ENCODE measurements at places on chromosomes 11 and 22.

DNA sequence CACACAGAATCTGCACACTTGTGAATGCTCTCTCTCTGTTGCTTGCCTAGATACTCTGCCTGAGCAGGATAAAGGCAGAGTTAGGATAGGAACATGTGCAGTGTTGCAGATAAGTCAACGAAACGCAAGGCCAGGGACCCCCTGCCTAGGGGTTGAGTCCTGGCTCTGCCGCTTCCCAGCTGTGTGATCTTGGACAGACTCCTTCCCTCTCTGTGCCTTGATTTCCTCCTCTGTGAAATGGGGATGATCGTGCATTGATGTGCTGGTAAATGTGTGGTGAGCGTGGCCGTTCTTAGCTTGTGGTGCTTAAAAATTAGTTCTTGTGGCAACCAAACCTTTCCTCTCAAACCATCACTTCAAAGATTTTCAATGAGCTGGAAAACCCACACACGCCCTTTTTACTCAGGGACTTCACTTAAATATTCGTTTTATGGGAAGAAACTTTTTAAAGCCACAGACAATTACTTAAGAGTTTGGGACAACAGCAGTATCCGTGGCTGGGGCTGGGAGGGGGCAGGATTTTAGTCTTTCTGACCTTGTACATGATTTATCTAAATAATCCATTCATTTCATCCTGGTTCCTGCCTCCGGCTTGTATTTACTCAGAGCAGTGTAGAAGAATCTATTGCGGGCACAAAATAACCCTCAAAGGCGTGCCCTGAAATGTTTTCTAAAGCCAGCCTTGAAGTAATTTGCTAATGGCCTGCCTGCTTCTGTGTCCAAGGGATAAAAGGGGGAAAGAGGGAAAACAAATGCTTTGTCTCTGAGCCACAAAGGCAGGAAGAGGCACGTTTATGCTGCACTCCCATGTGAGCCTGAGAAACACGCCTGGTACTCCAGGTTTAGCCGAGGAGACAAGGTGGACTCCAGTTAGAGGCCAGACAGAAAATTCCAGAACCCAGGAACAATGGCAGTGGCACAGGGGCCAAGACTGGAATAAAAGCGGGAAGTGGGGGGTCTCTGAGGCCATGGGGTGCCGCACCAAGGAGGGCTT, 85.0 kb upstream of the CRYBB3 start:
- no peak for DNase-seq

GRCh38 chr22:31126128-31126868, 3.5 kb downstream of the INPP5J start:
- DNase-seq, result no peak

DNA sequence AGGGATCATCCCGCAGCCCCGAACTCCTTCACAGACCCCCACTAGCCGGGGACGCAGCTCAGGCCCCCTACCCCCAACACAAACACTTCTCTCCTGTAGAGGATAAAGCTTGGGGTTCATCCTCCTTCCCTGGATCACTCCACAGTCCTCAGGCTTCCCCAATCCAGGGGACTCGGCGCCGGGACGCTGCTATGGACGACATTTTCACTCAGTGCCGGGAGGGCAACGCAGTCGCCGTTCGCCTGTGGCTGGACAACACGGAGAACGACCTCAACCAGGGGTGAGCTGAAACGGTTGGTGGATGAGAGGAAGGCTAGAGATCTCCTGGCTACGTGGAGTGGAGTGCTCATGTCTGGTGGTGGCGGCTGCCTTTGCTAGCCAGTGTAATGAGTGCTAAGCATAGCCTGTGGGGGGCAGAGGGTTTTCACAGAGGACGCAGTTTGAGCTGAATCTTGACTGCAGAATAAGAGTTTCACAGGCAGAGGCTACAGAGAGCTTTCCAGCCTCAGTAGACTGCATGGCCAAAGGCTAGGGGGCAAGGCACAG, 580 bp downstream of the ILK start:
- DNase-seq, result peak; percentile 71

DNA sequence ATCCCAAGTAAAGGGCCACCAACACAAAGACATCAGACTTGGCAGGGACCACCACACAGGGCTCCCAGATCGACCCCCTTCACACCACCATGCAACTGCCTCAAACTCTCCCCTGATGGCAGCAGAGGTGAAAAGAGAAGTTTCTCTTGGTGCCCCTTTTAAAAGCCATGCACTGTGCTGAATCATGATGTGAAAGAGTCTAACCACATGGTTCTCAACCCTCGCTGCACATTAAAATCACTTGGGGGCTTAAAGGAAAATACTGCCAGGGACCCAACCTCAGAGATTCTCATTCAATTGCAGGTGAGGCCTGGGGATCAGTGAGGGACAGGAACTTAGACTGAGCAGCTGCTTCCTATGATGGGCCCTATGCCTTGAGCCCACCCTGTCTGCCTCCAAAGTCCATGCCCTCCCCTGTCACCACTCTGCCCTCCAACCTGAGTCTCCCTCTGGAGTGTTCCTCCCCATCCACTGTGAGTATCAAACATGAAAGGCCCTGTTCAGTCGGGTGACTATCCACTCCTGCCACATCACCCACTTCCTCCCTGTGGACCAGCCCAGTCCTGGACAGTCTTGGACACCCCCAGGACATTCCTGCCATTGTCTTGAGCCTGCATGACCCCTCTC, 40.8 kb downstream of the PLEKHA7 start:
- no peak for DNase-seq

DNA sequence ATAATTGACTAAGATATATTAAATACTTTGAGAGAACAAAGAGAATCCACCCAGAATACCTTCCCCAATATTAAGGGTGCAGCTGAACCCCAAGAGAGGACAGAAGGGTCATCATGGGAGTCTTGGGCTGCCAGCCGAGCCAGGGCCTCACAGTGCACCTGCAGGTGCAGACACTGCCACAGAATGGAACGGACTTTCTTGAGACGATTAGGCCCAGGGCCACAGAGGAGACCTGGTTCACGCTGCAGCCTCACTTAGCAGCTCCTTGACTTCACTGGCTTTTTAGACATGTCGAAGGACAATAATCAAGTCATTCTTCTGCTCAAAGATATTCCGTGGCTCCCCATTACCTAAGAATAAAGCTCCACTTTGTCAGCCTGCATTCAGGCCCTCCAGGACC, 100.6 kb downstream of the PHF21B start:
- no peak for DNase-seq

- no peak for DNase-seq
These were observed 144.6 kb downstream of the NECTIN1 start for GRCh38 chr11:119584193-119585042.

DNA sequence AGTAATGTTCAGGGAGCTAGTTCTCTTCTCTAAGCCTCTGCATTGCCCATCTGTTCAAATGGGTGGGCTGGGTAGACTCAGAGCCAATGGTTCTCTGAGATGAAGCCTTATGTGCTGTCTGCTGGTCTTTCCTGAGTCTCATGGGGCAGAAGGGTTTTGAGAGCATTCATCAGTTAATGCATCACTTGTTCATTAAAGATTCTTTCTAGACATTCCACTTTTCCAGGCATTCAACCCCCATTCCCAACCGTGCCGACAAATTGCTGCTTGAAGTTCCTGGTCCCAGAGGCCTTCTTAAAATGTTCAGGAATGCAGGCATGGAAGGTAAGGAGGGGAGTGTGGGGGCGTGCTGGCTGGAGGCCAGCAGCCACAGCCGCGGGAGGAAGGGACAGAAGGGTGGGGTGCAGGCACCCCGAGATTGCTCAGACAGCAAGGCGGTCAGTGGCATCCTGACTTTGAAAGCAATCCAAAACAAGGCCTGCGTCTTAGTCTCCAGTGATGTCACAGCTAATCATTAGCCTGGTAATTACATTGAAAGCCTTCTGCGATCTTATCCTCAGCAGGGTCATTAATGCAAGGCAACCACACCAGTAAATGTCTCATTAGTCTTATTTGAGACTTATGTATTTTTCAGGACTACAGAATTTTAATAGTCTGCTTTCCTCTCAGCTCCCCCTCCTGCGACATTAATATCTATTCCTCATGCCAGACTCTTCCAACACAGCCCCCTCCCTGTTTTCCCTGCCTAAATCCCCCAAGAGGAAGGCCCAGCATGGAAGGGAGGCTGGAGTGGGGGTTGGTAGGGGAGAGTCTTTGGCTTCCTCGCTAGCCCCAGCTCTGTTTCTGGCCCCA, 328.8 kb downstream of the MIAT start:
- DNase-seq, result no peak

GRCh38 chr11:91608677-91609076, 615.9 kb upstream of the FAT3 start:
- no peak for DNase-seq

GRCh38 chr11:33544593-33545373, 155.8 kb downstream of the C11orf91 start:
- no peak for DNase-seq

GRCh38 chr11:107705027-107705426, 6.8 kb downstream of the SLN start:
- DNase-seq, result no peak

DNA sequence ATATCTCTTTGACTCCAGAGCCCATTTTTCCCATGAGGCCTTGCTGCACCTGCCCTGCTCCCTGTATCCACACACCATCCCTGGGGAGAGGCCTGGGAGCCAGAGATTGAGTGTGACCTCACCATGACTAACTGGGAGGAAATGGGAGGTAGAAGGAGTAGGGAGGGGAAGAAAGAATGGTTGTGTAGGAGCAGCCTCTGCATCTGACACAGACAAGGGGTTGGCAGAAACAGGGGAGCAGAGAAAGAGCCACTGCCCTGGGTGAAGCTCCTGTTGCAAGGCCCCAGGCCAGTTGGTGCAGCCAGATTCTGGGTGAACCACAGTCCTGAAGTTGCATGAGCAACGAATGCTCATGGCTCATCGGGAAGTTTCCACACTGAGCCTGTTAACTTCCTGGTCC, 32.4 kb downstream of the POU2F3 start:
- DNase-seq, result no peak

GRCh38 chr11:2830886-2831285, 54.7 kb downstream of the CDKN1C start:
- no peak for DNase-seq

GRCh38 chr22:38023045-38023444, 34.2 kb upstream of the PICK1 start:
- no peak for DNase-seq

DNA sequence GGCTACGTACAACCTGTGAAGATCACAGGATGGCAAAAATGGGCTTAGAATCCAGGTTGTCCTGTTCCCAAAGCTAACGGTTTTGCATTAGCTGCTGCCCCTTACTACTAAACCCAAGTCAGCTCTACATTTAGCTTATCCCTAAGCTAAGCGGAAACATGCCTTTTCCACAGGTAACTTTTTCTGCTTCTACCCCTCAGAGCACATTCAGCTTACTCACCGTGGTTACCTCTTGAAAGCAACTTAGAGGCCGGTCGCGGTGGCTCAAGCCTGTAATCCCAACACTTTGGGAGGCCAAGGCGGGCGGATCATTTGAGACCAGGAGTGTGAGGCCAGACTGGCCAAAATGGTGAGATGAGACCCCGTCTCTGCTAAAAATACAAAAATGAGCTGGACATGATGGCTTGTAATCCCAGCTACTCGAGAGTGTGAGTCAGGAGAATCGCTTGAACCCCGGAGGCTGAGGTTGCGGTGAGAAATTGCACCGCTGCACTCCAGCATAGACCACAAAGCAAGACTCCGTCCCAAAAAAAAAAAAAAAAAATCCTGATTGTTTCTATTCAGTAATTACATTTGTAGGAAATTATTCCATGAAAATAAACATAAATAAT, 790 bp upstream of the TMEM41B start:
- no peak for DNase-seq

GRCh38 chr11:57459164-57460021, 935 bp upstream of the RTN4RL2 start:
- peak; percentile 61 for DNase-seq

DNA sequence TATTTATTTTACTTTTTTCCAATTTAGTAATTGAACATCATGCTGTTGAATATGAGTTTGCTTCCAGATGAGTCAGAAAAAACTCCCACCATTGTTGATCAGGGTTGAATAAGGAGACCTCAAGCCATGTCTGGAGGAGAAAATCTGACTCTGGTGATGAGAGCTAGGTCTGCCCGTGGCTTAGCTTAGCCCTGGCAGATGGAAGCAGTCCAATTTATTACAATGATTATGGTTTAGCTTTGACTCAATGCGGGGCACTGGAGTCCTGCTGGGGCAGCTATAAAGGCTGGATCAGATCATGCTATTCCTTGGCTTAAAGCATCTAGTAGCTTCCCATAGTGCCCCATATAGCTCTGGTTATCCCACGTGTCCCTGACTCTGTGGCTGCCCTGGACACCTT, 506.5 kb downstream of the MN1 start:
- DNase-seq, result no peak

DNA sequence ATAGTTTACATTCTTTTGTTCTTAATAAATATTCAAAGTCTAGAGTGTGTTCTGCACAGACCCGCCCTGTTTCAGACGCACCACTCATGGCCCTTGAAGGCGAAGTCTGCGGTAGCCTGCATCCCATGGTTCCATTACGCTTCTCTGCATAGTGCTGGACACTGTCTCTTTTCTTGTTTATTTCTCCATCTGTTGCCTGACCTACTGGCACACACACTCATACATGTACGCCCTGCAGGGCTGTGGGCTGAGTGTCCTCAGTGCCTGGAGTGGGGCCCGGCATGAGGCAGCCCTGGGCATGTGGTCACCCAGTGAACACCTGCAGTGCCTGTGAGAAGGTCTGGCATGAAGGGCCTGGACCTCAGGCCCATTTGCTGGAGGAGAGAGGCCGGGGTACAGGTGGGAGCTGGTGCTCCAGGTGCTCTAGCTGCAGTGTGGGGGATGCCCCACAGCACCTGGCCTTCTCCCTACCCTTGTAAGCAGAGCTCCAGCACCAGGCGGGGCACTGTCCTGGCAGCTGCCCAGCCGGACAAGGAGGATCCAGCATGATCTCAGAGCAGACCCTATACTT, 404.1 kb downstream of the TBC1D22A start:
- DNase-seq, result no peak

GRCh38 chr11:897253-898142, 13.1 kb downstream of the CHID1 start:
- DNase-seq, result no peak

DNA sequence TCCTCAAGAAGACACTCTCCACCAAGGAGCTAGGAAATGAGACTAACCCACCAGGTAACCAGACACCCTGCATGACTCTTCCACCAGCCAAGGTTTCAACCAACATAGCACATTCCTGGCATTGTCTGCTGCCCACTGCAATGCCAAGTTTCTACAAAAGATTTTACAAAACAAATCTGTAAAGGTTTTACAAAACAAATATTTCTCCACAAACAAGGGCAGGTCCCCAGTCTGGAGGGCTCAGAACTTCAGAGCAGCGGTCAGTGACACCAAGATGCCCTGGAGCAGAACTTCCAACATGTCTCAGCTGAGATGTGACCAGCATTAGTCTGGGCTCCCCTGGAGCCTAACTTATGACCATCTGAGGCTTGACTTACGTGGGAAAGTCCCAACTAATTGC, 14.0 kb downstream of the GALNT18 start:
- no peak for DNase-seq
